ENCODE measurements at places on chromosomes 13 and 19.

DNA sequence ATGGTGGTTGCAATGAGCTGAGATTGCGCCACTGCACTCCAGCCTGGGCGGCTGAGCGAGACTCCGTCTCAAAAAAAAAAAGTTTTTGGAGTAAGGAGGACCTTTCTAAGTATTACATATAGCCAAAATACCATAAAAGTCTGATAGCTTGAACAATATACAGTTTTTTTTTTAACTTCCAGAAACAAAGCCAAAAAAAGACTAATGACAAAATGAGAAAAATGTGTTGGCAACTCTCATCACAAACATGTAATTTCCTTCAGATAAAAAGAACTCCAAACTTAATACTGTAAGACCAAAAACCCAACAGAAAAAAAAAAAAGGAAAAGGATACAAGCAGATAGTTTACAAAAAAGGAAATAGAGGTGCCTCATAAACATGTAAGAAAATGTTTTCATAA lies 68.2 kb upstream of the MED4 start:
- no peak for DNase-seq

- DNase-seq = no peak
Observed at GRCh38 chr19:585551-586110, 4.0 kb upstream of the HCN2 start.

- DNase-seq = no peak
Observed at GRCh38 chr13:99995589-99996380, 14.2 kb downstream of the ZIC2 start.

- DNase-seq = no peak
Observed at GRCh38 chr19:18140473-18140872, 12.5 kb upstream of the PIK3R2 start.

GRCh38 chr13:46035066-46035465 lies 17.5 kb downstream of the ZC3H13 start:
- DNase-seq = no peak

GRCh38 chr13:51955816-51956603 lies 55.2 kb downstream of the ATP7B start:
- no peak for DNase-seq

- no peak for DNase-seq
Observed at GRCh38 chr13:27712421-27712820, 79.9 kb upstream of the GSX1 start.

DNA sequence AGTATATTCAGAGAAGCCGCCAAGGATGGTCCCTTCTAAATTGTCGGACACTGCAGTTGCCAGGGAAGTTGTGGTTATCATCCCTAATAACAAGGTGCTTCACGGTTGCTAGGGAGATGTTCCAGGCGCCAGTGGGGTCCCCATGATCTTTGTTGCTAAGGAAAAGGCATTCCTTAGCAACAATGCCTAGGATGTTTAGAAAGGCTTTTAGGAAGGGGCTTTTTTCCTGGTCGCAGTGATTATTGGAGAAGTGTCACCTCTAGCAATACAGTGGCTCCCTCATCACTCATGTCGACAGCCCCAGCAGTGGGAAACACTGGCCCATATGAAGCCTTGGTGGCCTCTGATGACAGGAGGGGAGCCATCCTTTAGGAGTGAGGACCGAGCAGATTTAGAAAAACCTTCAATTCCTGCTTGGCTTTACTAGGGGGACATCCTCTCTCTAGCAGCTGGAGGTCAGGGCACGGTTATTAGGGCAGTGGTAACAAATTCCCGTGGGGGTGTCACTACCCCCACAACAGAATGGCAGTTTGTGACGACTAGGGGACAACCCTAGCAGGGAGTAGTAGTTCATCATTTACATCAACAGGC lies 6.4 kb upstream of the TMC4 start:
- DNase-seq = no peak

DNA sequence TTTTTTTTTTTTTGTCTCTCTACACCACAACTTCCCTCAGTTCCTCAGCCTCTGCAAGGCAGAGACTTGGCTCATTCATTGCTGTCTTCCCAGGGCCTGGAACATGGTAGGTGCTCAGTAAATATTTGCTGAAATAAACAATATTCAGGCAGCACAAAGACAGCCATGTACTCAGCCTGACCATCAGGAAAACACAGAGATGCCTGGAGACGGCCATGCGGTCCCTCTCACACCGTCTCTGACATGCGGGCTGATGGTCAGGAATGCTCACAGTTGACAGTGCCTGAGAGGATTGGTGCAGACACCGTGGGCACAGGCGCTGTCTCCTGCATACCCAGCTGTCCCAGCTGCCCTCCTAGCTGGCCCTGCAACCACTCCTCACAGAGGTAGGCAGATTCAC lies 924 bp downstream of the PRAM1 start:
- no peak for DNase-seq

- no peak for DNase-seq
Observed at GRCh38 chr13:99040536-99041131, 62.8 kb upstream of the DOCK9 start.

- no peak for DNase-seq
Observed at GRCh38 chr13:97019236-97019635, 25.0 kb upstream of the OXGR1 start.

- no peak for DNase-seq
Observed at GRCh38 chr19:58380037-58380661, 681 bp downstream of the ZNF837 start.

DNA sequence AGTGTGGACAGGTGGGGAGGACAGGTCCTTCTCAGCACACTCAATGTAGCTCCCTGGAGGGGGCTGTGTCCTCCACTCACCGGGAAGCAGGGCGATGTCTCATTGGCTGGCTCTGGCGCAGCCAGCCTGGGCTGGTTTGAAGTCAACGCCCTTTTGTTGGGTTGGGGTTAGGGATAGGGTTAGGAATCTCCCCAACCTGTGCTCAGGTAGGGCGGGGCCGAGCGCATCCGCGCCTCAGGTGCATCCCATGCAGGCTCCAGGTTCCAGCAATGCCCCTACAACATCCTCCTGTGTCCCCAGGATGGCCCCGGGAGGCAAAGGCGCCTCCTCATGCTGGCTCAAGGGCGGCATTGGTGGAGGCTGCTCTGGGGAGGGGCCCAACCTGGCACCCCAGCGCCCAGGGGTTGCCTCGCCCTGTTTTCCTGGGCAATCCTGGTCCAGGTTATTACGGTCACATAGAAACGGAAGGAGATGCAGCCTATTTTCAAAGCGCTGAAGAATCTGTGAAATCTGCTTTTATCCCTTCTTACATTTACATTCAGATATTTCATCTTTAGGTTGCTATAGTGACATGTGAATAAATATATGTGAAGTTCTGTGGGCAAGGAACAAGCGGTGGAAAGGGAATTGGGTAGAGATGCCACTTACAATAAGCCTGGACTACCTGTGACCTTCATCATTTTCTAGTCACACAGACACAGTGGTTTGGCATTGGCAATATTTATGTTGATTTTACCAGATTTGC lies 74.3 kb downstream of the TM9SF2 start:
- DNase-seq = no peak

DNA sequence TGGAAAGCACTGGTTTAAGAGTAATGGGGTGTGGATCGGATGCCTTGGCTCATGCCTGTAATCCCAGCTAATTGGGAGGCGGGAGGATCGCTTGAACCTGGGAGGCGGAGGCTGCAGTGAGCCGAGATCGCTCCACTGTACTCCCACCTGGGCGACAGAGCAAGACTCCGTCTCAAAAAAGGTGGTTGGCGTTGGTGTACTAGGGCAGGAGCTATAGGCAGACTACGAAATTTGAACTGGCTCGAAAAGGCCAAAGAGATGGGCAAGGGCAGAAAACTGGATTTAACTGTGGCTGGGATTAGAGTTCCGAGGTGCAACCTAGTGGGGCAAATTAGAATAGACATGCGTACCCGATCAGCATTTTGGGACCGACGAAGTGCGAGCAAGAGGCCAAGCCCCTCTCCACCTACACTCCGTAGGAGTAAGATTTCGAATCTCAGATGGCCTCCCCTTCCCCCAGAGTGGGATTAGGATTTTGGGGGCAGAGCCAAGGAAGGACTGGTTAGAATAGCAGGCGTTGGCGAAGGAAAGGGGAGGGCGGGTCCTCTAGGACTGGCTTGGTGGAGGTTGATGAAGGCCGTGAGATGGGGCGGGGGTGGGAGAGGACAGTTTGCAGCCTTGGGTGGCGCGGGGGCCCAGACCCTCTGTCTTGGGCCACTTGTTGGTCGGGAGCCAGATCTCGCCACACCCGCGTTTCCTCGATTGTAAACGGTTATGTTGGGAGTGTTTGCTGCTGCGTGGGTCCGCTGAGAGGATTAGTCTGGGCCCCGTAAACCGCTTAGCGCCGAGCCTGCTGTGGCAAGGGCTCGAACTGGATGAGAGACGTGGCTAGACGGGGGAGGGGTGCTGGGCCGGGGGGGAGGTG lies 2.0 kb upstream of the INAFM1 start:
- DNase-seq = peak; percentile 48

DNA sequence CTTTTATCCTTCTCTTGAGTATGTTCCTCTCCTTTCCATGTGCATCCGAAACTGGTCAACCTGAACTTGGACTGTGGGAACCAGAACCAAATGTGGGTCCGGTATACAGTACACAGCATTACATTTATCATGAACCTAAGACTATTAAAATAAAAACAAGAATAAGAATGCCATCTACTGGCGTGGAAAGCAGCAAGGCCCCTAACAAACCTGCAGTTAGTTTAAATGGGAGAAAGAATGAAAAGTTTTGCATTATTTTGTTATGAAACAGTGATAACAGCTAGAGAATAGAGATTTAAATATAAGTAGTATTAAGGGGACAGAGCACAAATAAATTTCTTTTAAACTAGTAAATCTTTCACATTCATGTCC lies 159.5 kb downstream of the RBM26 start:
- DNase-seq = no peak

- no peak for DNase-seq
Observed at GRCh38 chr13:29716493-29716892, 121.0 kb upstream of the SLC7A1 start.

DNA sequence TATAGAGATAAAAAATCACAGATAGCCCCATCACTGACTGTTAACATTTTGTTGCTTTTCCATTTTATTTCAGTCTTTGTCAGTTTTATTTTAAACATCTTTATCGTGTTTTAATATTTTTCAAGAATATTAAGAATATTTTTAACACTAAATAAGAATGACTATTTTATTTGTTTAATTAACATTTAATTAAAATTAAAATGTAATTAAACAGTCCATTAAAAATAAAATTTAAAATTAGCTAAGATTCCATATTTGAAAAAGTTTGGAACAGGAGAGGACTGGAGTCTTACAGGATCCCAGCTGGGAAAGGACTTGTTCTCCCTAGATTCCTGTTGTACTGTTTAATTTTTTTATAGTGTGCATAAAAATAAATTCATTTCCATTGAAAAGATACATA lies 54.5 kb downstream of the RGCC start:
- DNase-seq = no peak

DNA sequence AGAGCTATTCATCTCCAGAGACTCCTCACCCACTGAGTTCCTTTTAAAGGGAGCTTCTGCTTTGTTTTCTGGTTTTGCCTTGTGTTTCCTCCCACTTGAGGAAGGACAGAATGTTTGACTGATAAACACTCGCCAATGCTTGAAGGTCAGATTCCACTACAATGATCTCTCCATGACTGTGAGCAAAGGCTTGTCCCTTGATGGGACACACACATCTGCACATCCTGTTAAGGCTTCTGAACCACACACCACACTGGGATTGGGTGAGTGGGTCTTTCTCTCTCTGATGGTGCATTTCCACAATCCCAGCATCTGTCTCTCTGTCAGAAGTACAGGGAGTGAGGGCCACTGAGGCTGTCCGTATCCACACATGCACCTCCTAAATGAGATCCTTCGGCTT lies 245.3 kb downstream of the IRS2 start:
- no peak for DNase-seq

- no peak for DNase-seq
Observed at GRCh38 chr19:48480183-48480557, 11.0 kb downstream of the CYTH2 start.

- DNase-seq = no peak
Observed at GRCh38 chr13:34465423-34465922, 476.6 kb upstream of the NBEA start.

GRCh38 chr13:46615888-46616531 lies 63.0 kb downstream of the LRCH1 start:
- DNase-seq = no peak

DNA sequence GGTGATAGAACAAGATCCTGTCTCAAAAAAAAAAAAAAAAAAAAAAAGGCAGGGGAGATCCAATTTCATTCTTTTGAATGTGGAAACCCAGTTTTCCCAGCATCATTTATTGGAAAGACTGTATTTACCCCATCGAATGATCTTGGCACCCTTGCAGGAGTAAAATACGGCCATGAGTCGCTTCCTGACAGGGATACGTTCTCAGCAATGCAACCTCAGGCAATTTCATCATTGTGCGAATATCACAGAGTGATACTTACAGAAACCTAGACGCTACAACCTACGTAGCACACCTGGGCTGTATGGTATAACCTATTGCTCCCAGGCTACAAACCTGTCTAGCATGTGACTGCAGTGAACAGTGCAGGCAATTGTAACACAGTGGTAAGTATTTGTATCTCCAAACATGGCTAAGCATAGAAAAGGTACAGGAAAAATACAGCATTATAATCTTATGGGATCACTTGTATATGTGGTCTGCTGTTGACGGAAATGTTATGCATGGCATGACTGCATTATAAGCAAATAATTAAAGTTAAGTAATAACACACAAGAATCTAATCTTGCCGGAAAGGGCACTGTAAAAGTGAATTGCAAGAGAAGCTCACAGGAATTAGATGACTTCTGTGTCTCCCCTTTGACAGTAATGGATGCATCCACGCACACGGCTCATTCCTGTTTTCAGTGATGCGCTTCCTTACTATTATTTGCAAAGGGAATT lies 24.1 kb downstream of the RFX2 start:
- DNase-seq = no peak

GRCh38 chr19:43779820-43780219 lies 953 bp downstream of the KCNN4 start:
- no peak for DNase-seq

- DNase-seq = no peak
Observed at GRCh38 chr19:4717191-4717965, 6.3 kb downstream of the DPP9 start.

DNA sequence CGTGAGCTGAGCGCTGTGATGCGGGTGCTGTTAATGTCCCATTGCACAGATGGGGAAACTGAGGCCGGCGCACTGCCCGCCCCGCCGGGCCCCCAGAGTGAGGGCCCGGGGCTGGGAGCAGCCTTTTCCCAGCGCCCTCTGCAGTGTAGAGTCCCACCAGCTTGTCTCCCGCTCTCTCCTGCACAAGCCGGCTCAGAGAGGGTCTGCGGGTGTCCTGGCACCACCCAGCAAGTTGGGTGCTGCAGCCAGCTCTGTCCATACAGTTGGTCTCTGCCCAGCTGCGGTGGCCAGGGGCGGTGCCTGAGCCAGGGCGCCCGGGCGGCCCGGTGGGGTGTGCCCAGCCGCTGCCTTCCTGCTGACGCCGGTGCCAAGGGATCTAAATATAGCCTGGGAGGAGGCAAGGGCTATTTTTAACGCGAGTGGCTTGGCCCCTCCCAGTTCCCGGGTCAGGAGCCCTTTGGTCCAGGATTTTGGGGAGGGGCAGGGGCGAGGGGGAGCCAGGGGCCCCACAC lies 19.3 kb downstream of the GADD45B start:
- no peak for DNase-seq

GRCh38 chr19:16349551-16350152 lies 25.0 kb downstream of the KLF2 start:
- DNase-seq = no peak

- no peak for DNase-seq
Observed at GRCh38 chr19:812049-812746, 9.6 kb downstream of the PLPPR3 start.
